ENCODE measurements at places on chromosomes 3 and 15.

DNA sequence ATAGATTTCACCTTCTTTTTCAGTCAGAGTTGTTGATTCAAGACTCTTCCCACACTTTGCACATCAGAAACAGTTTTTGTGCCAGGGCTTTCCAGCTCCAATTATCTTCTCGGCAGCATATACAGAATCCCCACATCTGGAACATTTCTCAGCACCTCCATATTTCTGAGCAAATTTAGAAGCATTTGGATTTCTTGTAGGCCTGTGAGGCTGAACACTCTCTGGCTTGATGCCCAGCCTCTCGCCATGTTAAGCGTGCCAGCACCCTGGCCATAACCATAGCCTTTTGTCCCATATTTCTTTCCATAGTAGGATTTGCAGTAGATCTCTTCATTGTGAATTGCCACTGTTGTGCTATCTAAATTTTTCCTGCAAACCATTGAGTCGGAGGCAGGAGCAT is 28.3 kb downstream of the CD80 start:
- no peak for DNase-seq

DNA sequence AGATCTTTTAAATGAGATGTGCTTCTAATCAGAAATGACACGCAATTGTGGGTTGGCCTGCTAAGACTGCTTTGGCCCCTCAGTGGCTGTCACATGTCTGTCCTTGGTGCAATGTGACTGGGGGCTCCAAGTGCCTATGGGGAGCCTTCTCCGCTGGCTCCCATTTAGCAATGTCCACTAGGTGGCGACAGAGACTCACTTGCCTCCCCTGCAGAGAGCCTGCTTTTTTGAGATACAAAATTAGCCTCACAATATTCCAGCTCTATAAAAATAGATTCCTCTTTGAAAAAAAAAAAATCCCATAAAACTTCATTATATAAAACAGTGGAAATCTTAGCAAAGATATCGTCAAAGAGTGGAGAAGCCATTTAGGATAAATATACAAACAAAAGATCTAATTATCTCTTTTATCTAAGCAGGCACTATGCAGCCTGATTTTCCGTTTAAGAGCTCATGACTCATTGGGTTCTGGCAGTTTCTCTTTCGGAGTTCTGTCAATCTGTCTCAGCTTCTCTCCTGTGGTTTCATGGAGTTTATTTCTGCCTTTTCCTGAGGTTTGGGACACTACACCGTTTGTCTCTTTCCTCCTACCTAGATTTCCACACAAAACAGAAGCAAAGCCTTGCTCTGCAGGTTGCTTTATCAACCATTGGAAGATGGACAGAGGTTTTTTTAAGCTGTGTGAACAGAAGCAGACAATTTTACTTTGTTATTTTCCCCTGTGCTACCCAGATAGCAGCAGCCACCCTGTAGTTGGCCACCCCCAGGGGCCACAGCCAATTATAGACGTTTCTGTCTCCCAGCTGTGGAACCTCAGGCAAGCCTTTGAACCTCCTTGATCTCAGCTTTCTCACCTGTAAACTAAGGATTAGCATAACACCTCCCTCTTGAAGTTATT is 68.4 kb upstream of the TNFAIP8L3 start:
- peak; percentile 46 for DNase-seq

GRCh38 chr3:190073264-190074008 is 47.3 kb downstream of the P3H2 start:
- no peak for DNase-seq

GRCh38 chr3:182803596-182803995 is 10.3 kb downstream of the ATP11B start:
- DNase-seq = no peak

DNA sequence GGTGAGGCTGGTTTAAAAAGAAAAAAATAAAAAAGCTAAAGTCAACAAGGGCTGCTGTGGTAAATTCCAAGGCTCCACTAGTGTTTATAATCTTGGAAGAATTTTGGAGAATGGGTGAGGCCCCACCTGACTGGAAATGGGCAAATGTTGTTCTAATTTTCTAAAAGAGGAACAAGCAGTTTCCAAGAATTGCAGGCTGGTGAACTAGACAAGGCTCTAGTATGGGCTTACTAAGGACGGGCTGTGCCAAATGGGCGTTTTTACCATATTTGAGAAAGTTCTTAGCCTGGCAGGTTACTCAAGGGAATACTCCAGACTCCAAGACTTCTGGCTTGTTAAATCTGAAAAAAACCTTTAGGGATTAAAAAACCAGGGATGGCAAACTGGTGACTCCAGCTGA is 67.0 kb upstream of the ABHD2 start:
- DNase-seq = no peak

- no peak for DNase-seq
Measured at GRCh38 chr3:97680210-97680609, 84.3 kb upstream of the ARL6 start.

- no peak for DNase-seq
Measured at GRCh38 chr3:11346416-11346815, 74.2 kb downstream of the ATG7 start.

DNA sequence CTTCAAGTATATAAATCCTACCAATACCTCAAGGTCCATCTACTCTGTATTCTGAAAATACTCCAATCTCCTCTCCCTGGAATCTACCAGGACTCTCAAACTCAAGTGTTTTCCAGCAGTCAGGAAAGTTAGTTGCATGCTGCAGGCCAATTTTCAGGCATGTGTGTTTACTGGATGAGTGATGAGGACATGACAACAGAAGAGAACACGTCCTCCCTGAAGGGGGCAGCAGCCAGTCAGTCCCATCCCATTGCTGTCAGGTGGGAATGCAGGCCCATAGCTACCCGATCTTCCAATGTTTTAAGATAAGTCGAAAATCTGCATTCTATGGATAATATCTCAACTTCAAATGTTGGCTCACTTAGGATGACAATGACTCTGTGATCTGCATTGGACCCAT is 496.2 kb downstream of the FHIT start:
- no peak for DNase-seq

GRCh38 chr3:124995460-124995994 is 60.3 kb downstream of the HEG1 start:
- peak; percentile 39 for DNase-seq

DNA sequence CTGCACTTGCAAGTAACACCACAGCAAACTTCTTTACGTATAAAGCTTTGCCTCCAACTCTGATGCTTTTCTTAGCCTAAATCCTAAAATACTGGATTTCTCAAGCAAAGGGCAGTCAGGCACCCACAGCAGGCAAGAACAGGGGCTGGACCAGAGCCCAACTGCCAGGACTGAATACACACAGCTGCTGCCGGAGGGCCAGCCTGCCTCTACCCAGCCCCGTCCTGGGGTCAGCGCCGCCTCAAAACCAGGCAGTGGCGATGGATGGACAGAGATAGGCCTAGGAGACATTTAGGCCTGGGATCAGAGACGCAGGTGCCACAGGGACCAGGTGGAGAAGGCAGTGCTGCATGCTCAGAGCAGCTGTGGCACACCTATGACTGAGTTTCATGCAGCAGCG is 47.6 kb upstream of the SEC61A1 start:
- no peak for DNase-seq

- DNase-seq = no peak
Measured at GRCh38 chr3:65676580-65676979, 362.1 kb downstream of the MAGI1 start.

GRCh38 chr3:33789183-33789954 is 9.1 kb upstream of the PDCD6IP start:
- DNase-seq = no peak

DNA sequence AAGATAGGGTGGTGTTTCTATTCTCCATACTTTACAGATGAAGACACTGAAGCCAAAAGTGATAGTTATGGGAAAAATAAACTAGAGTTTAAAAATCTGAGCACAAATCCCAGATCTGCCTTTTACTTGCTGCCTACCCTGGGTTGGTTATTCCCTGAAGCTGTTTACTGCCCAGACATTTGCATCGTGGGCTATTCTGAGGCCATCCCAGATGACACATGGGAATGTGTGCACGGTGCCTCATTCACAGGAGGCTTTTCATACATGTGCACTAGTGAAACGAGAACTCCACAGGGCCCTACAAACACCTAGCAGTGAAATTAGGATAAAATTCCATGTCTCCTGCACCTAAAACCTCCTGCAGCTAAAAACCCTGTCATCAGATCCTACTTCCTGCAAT is 17.5 kb downstream of the MYO5C start:
- DNase-seq = no peak

GRCh38 chr15:51874751-51875644 is 45.5 kb downstream of the TMOD3 start:
- no peak for DNase-seq

DNA sequence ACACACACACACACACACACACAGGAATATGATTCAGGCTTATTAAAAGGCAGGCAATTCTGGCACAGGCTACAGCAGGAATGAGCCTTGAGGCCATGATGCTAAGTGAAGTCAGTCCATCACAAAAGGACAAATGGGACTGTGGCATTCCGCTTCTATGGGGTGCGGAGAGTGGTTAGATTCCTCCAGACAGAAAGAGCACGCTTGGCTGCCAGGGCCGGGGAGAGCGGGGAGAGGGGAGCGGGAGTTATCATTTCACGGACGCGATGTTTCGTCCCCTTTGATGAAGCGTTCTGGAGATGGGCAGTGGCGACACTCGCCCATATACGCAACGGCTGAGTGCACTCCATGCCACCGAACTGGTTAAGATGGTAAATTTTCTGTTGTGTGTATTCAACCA is 58.5 kb upstream of the FAM174B start:
- no peak for DNase-seq

Data from CD4-positive, alpha-beta T cell treated with Interleukin-6 at 100 ng/mL for 8 hours (primary cell).